IMR-90 (cell line): ENCODE measurements at places on chromosomes 16 and 17. TPM values are rescaled to one million over a fixed set of nuclear protein-coding genes. Genes with fewer than 3 reads are reported as not detected.

DNA sequence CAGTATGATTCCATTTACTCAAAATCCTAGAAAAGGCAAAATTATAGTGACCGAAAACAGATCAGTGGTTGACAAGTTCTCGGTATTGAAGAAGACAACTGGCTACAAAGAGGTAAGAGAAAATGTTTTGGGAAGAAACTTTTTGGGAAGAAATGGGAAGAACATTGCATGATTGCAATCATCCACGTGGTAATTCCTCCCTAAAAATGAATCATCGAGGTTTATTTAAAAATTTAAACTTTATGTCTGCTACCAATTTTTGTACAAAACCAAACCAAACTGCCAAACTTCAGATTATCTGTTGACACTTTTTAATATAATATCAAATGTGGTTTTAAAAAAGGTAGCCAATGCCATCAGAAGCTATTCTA lies 8.1 kb downstream of the SMURF2 start:
- DNase-seq, result no peak

GRCh38 chr16:67652578-67653127 lies 7.4 kb downstream of the ACD start:
- DNase-seq, result no peak

DNA sequence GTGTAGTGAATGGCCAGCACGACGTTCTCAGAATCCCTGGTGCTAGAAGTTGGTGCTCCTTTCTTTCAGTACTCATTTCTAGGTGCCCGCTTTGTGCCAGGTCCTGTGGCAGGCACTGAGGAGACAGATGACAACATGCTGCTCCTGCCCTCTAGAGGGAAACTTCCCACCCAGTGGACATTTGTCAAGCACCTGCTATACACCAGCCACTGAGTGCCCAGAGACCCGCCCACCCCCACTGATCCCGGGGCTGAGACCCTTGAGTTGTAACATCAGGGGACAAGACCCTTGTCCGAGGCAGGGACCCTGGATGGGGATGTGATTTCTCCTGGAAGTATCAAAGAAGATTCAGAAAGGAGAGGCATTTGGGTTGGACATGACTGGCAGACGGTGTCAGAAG lies 25.1 kb downstream of the UNC13D start:
- DNase-seq, result no peak

The MKS1 gene
- total RNA-seq, result 8.9 and 11.5 TPM in 2 replicates

DNA sequence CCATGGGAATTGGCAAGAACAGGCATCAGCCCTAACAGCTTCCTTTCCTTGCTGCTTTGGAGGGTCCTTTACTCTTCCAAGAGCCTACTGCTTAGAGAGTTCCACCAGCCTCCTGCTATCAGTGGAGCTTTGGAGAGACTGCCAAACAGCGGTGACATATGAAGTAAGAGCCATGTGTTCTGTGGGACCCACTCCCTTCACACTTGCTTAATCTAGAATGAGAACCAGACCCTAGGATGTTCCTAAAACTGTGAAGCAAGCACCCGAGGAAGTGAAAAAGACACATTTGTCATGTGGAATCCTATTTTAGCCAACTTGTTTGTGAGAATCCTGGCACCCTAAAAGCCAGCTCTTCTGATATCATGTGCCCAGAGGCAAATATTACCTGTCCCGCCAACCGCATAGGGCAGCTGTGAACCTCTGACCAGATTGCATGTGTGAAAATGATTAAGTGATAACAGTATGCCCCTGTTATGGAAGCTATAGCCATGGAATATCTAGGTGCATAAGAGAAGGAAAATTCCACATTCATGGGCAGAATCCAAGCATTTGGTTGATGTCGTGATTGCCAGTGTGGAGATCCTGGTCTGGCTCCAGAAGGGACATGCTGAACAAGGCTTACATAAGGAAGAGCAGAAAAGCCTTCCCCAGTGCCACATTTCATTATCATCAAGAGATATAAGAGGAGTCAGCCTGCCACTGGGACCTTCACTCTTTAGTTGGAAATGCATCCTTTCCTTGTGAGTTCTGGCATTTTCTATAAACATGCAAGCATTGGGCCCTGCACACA lies 18.7 kb downstream of the RCVRN start:
- DNase-seq, result no peak

GRCh38 chr16:17511340-17511739 lies 40.6 kb upstream of the XYLT1 start:
- DNase-seq, result peak; percentile 81

The KRTAP2-2 gene
- not detected in 2 replicates for total RNA-seq

- no peak for DNase-seq
Measured at GRCh38 chr16:3755249-3755648, 37.9 kb upstream of the TRAP1 start.

GRCh38 chr17:41340494-41340893 lies 10.1 kb downstream of the KRT33A start:
- DNase-seq, result no peak

The KRT20 gene
- not detected in 2 replicates for total RNA-seq

- DNase-seq, result no peak
Measured at GRCh38 chr17:45342871-45343526, 26.2 kb upstream of the MAP3K14 start.

The CSH1 gene
- total RNA-seq, result not detected in 2 replicates

The CD68 gene
- 16.0 and 23.3 TPM in 2 replicates for total RNA-seq

The OR2C1 gene
- total RNA-seq, result under 0.01 TPM in 1 of 2 replicates, not detected in the other

DNA sequence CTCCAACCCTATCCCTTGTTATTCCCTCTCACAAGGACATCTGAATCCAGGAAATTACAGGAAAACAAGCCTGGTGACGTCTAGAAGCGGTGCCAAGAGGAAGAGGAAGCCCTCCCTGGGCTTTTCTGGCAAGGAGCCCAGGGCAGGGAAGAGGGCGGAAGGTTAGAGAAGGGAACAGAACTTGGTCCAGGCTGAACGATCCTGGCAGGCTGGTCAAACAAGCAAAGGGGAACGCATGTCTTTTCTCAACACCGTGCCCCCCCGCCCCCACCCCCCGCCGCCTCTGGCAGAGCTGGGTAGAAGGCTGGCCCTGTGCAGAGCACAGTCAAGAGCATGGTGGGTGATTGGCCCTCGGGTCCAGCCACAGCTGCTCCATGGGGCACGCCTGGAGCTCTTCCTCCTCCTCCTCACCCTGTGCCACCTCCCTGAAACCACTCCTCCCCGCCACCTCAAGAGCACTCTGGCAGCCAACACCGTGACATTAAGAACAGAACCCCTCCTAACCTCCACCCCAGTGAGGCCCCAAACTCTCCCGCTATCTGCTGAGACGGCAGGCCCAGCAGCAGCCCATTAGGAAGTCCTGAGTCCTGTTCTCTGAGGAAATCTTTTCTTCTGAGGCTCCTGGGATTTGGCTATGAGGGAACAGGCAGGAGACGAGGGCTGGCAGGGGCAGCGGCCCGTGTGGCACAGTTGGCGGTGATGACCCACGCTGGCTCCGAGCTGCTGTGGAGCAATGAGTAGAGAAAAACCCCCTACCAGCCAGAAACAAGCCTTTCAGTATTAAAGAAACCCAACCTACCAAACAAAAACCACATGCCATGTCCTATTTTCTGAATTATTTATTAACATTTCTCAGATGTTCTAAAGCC lies 7.3 kb downstream of the C16orf86 start:
- no peak for DNase-seq

DNA sequence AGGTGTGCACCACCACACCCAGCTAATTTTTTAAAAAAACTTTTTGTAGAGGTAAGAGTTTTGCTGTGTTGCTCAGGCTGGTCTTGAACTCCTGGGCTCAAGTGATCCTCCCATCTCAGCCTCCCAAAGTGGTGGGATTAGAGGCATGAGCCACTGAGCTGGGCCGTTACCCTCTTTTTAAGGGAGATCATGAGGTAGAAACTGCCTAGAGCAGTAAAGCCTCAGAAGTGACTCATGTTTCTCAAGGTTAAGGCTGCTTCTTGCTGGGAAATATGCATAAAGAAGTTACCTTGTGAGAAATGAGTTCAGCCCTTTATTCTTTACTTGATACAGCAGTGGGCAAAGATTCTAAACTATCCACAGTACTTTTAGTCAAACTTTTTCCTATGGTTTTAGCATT lies 38.2 kb downstream of the GRB2 start:
- peak; percentile 51 for DNase-seq

DNA sequence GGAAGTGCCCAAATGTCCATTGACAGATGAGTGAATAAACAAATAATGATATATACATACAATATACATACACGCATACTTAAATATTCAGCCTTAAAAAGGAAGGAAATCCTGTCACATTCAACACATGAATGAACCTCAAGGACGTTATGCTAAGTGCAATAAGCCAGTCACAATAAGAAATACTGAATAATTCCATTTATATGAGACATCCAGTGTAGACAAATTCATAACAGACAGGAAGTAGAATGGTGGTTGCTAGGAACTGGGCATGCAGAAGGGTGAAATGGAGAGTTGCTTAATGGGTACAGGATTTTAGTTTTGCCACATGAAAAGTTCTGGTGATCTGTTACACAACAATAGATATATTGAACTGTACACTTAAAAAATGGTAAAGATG lies 8.8 kb upstream of the ITGB4 start:
- no peak for DNase-seq

DNA sequence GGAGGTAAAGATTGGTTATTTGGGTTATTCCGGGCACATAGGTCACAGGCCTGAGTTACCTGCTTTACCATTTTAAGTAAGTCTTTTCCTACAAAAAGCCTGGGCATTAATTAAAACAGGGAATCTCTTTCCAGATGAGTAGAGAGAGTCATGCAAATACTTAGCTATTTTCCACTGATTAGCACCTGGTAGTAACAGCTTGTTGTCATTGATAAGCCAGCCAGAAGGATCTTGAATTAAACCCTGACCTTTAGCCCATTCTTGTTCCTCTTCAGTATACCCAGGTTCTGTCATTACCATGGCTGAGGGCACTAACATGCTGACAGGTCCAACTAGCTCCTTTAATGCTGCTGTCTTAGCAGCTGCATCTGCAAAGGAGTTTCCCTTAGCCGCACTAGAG lies 44.4 kb upstream of the ARL4D start:
- no peak for DNase-seq

The ZNF469 gene
- total RNA-seq, result 1.1 and 1.4 TPM in 2 replicates

DNA sequence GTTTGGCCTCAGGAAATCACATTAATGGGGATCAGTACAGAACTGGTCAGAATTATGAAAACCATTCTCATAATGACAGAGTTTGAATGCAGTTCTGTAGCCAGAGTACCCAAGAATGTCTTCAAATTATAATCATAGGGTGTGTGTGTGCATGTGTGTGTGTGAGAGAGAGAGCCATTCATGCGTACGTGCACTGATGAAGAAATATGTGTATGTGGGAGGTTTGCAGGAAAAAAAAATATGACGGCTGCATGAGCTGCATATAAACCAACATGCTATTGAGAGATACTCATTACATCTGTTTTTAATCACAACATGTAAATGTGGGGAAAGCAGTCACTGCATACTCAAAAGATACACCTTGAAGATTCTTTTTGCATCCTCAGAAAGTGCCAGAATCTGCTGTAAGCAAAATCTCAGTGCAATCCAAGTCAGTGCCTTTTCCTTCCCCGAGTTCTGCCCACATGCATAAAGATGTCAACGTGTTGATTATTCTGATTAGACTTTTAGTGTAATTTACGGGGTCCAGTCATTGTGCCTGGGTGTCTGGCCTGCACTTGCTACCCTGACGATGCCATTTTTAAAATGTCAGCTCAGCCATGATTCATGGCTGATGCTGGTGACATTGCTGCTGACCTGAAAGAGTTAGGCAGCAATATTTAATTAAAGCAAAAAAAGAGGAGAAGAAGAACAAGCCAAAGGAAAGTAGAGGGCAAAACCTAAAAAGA lies 378.7 kb upstream of the ZFHX3 start:
- DNase-seq, result no peak

GRCh38 chr16:64084706-64085105 lies 1037.2 kb downstream of the CDH11 start:
- DNase-seq, result no peak

DNA sequence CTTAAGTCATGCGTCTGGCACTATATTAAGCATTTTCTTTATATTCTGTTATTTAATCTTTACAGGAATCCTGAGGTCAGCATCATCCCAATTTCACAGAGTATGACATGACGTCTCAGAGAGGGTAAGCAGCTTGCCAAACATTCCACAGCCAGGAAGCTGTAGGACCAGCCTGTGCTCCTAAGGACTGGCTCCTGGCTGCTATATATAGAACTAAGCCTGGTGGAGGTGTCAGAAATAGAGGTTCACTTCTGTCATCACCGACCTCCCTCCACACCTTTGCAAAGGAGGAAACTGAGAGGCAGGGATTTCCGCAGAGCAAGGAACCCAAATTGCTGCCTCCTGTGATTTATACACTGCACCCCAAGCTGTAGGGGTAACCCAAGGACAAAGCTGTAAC lies 37.9 kb upstream of the NDRG4 start:
- no peak for DNase-seq

- DNase-seq, result no peak
Measured at GRCh38 chr16:2698965-2699750, 16.8 kb downstream of the KCTD5 start.

DNA sequence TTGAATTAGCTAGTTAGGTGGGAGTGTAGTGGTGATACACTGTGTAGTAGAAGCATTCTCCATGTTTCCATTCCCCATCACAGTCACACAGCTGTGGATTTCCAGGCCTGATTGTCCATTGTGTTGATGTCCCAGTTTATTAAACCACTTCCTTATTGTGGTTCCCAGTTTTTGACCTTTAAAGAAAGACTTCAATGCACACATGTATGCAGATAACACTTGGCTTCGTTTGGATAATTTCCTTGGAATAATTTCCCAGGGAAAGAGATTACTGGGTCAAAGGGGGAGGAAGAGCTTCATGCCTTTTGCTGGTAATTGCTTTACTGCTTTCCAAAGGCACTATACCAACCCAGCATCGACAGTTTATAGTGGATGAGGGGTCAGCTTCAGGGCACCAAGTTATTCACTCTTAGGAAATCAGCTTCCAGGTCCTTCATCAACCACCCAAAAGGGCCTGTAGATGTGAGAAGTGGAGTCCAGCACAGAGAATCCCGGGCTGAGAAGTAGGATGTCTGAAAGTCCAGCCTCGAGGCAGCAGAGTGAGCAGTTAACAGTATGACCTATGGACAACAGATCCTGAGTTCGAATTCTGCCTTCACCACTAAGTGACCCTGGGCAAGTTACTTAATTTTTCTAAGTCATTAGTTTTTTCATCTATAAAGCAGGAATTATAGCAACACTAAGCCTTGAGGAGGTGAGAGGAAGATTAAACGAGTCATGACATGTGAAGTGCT lies 31.3 kb upstream of the TNS4 start:
- DNase-seq, result peak; percentile 37

The MED13 gene
- 51.1 and 67.2 TPM in 2 replicates for total RNA-seq

The SLC12A3 gene
- total RNA-seq, result not detected in 2 replicates

DNA sequence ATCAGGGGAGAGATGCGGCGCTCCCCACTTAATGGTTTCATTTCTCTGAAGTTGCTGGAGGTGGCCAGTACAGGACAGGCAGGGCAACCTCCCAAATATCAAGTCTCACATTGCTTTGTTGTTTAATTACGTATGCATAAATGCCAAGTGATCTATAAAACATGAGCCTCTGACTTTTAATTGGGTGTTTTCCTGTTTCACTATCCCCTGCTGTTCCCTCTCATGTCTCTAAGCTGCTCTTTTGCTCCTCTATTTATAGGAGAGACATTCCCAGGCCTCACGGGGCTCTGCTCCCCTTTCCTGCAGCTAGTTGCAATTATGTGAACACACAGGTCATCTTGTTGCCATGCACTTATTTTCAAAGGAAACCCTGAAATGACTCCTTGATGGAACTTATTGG lies 1173.5 kb upstream of the GOT2 start:
- no peak for DNase-seq

GRCh38 chr16:66751053-66751302 lies 431 bp downstream of the DYNC1LI2 start:
- no peak for DNase-seq

GRCh38 chr17:73539166-73539565 lies 105.1 kb downstream of the SDK2 start:
- DNase-seq, result no peak

GRCh38 chr17:41625602-41626001 lies 1.2 kb upstream of the KRT17 start:
- no peak for DNase-seq
